ENCODE measurements at places on chromosomes 6 and 20. TPM values are rescaled to one million over a fixed set of nuclear protein-coding genes. Genes with fewer than 3 reads are reported as not detected.
A peak's percentile ranks its signal among the peaks of the same experiment; 100 is the strongest.

- DNase-seq, result peak; percentile 79
Measured at GRCh38 chr6:14734416-14735340, 511.2 kb upstream of the JARID2 start.

DNA sequence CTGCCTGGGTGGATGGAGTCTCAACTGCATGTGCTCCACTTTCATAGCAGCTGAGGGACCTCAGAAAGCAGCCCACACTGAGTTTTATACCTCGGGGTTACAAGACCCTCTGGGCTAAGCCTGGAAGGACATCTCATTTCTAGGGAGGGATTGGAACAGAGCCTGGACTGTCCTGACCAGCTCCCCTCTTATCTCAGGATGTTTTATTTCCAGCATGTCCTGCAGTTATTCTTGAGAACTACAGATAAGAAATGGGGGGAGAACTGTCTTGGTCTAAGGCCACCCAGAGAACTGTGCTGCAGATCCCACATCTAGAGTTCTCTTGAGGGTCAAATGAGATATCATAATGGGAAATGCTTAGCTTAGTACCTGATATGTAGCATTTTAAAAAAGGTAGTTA, 97.3 kb upstream of the CHD6 start:
- no peak for DNase-seq

GRCh38 chr6:160328447-160328846, 19.7 kb upstream of the SLC22A3 start:
- no peak for DNase-seq

DNA sequence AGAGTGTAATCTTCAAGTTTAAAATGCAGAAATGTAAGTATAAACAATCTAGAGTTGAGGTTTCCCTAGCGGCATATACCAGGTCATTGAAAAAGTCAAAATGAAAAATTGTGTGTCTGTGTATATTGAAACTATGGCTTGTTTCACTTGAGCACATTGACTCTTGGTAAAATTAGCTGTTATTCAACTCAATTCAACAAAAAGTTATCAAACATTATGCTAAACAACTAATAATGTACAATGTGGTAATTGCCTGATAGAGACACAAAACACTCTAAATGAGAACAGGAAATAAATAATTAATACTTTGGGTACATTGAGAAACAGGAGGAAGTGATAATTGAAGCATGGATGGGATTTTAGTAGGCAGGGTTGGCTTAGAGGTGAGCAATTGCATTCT, 444.8 kb downstream of the CDKAL1 start:
- DNase-seq, result no peak

- no peak for DNase-seq
Measured at GRCh38 chr6:46407246-46407645, 84.0 kb downstream of the RCAN2 start.

DNA sequence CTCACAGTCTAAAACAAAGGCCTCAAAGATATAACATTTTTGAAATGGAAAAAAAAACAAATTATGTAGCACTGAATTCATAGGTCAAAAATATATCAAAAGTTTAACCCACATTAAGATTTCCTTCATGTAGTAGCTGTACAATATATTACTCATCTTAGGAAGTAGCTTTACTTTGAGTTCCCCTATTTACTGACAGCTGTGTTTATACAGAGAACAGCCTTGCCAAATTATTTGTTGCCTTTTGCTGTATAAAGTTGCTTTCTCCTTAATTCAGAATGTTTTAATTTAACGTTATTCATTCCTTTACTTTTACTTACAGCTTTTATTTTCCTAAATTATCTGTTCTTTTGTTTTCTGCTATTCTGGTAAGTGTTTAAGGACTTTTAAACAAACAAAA, 181.0 kb downstream of the COL12A1 start:
- no peak for DNase-seq

GRCh38 chr20:8368670-8369069, 236.6 kb downstream of the PLCB1 start:
- DNase-seq, result no peak

DNA sequence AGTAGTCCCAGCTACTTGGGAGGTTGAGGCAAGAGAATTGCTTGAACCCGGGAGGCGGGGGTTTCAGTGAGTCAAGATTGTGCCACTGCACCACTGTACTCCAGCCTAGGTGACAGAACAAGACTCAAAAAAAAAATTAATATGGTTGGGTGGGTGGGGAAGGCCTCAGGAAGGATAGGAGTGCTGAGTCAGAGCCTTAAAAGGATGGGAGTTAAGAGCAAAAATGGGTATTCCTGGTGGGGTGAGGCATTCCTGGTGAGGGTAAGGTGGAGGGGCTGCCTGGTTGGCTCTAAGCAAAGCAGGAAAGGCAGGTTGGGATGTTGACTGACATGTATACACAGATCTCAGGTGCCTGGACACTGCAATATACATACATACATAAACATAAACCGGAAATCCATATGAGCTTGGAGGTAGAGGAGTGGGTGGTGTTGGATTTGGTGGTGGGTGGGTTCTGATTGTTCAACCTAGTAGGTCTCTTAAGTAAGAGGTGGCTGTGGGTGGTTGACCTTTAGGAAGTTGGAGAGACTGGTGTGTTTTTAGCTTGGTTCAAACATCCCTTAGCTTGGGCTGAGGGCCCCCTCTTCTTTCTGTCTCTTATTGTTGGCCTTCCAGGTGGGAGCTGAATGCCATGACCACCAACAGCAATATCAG, 1.2 kb upstream of the RRP36 start:
- DNase-seq, result no peak

- no peak for DNase-seq
Measured at GRCh38 chr20:1060985-1061384, 57.4 kb upstream of the PSMF1 start.

- DNase-seq, result peak; percentile 26
Measured at GRCh38 chr6:139028658-139029469, at the start of gene ABRACL. Gene ABRACL, plus strand, starts transcription at chr6:139028745. Its CDS starts 5,416 bp downstream, at chr6:139034161.

The MYB gene
- total RNA-seq, result not detected

The ARFGAP1 gene
- 97.2 TPM for total RNA-seq

The OPRM1 gene
- total RNA-seq, result not detected

The SSTR4 gene
- not detected for total RNA-seq

The SLC16A10 gene
- total RNA-seq, result 0.05 TPM
